ENCODE measurements at places on chromosomes 12 and 14. TPM values are rescaled to one million over a fixed set of nuclear protein-coding genes. Genes with fewer than 3 reads are reported as not detected.

GRCh38 chr12:26906704-26907103 lies 31.1 kb downstream of the INTS13 start:
- H3K27ac ChIP-seq = peak overlapping the region; percentile 22
- peaks cover 8% of the 10 kb centered on the region for H3K4me1 ChIP-seq
- H3K27me3 ChIP-seq = no peaks in the 10 kb centered on the region
- DNase-seq = no peak
- no peak overlapping the region for H3K4me3 ChIP-seq

- DNase-seq = no peak
- no peaks in the 10 kb centered on the region for H3K36me3 ChIP-seq
- H3K27ac ChIP-seq = no peak overlapping the region
- H3K4me1 ChIP-seq = peaks cover 10% of the 10 kb centered on the region
- no peaks in the 10 kb centered on the region for H3K27me3 ChIP-seq
- H3K4me3 ChIP-seq = no peak overlapping the region
These were observed 18.6 kb downstream of the AICDA start for GRCh38 chr12:8594072-8594471.

GRCh38 chr12:10016881-10017280 lies 6.5 kb downstream of the CLEC12B start:
- no peaks in the 10 kb centered on the region for H3K4me1 ChIP-seq
- peaks cover 14% of the 10 kb centered on the region for H3K27me3 ChIP-seq
- H3K27ac ChIP-seq = no peak overlapping the region

GRCh38 chr12:130463818-130464670 lies 126.4 kb downstream of the PIWIL1 start:
- H3K4me1 ChIP-seq = no peaks in the 10 kb centered on the region
- DNase-seq = peak; percentile 7
- no peaks in the 10 kb centered on the region for H3K27me3 ChIP-seq

DNA sequence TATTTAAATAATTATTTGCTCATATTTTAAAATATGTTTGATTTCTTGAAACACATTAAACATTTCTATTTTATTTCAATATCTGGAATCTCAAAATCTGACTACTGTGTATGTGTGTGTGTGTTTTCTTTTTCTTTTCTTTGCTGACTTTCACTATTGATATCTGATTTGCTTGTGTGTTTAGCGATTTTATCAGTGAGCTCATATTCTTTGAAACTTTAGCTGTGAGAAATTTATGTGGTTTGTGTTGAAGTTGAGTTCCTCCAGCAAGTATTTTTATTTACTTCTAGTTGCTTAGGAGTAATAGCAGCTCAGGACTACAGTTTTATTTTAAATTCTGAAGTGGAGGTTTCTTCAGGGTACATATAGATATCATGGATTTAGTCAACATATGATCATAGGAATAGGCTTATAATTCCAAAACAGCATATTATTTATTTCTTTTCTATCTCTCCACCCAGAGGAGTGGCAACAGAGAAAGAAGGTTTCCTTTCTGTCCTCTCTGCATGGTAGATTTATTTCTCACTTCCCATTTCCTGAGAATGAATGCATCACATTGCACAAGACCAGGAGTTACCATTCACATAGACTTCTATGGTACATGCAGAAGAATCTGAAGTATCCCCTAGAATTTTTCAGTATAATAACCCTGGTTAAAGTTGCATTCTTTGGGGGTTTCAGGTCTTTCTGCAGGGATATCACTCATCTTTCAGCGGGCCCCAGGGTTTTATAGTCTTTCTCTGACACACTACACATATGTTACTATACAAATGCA lies 60.5 kb downstream of the PTPRQ start:
- no peak for DNase-seq
- H3K27ac ChIP-seq = no peak overlapping the region
- H3K4me3 ChIP-seq = no peak overlapping the region
- no peaks in the 10 kb centered on the region for H3K27me3 ChIP-seq

- H3K4me1 ChIP-seq = peaks cover 6% of the 10 kb centered on the region
- H3K36me3 ChIP-seq = peaks cover 12% of the 10 kb centered on the region
- no peak overlapping the region for H3K4me3 ChIP-seq
- no peaks in the 10 kb centered on the region for H3K27me3 ChIP-seq
These were observed 25.7 kb downstream of the FGF23 start for GRCh38 chr12:4353785-4354208.

DNA sequence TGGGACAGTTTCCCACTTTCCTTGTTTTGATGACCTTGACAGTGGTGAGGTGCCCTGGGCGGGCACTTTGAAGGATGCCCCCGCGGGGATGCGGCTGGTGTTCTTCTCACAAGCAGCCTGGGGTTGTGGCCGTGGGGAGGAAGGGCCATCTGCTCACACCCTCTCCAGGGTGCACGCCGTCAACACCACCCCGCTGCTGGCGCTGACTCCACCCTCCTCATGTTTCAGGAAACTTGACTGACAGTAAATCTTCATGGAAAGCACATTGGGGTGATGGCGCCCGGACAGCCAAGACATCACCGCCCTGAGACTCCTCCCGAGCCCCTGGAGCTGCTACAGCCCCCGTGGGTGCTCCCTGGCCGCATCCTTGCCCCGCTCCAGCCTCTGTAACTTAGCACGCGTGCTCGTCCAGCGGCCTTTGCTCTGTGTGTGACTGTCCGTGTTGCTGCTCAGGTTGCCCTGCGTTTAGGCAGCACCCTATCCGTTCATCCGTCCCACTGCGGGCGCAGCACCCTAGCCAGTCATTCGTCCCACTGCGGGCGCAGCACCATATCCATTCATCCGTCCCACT lies 150.2 kb upstream of the C14orf180 start:
- no peak overlapping the region for H3K27ac ChIP-seq
- no peaks in the 10 kb centered on the region for H3K36me3 ChIP-seq
- no peaks in the 10 kb centered on the region for H3K4me1 ChIP-seq

- H3K4me3 ChIP-seq = no peak overlapping the region
- no peak overlapping the region for H3K27ac ChIP-seq
- no peaks in the 10 kb centered on the region for H3K36me3 ChIP-seq
- DNase-seq = no peak
These were observed 13.0 kb downstream of the TBX5 start for GRCh38 chr12:114392909-114393308.

DNA sequence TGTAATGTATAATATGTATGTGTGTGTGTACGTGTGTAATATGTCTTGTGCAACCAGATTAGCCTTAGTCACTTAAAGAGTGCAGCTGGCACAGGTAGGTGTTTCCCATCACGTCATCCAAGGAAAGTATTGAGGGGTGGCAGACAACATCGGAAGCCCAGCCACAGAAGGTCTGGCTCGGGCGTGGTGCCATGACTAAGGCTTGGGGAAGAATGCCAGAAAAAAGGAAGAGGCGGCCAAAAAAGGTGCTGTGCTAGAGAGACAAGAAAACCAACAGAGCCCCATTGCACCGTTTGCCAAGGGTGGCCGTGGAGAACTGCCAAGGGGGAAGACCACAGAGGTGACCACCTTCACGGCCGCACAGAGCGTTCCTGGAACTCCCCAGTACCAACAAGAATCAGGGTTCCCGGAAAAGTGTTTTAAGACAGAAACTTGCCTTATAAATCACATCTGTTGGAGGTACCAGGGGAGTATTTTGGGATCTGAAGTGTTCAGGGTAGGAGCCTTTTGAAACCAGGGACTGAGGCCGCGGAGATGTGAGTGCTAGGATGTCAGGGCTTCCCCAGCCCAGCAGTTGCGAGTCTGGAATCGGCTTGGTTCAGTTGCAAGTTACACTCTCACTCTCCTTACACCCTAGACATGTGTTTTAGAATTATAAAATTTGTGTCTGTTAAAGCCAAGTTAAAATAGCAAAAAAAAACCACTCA lies 131.2 kb upstream of the DYRK2 start:
- no peak overlapping the region for H3K27ac ChIP-seq
- DNase-seq = no peak
- H3K36me3 ChIP-seq = no peaks in the 10 kb centered on the region
- H3K27me3 ChIP-seq = no peaks in the 10 kb centered on the region
- peaks cover 31% of the 10 kb centered on the region for H3K4me1 ChIP-seq

GRCh38 chr12:132327336-132328171 lies 1.8 kb downstream of the GALNT9 start:
- H3K4me3 ChIP-seq = no peak overlapping the region

DNA sequence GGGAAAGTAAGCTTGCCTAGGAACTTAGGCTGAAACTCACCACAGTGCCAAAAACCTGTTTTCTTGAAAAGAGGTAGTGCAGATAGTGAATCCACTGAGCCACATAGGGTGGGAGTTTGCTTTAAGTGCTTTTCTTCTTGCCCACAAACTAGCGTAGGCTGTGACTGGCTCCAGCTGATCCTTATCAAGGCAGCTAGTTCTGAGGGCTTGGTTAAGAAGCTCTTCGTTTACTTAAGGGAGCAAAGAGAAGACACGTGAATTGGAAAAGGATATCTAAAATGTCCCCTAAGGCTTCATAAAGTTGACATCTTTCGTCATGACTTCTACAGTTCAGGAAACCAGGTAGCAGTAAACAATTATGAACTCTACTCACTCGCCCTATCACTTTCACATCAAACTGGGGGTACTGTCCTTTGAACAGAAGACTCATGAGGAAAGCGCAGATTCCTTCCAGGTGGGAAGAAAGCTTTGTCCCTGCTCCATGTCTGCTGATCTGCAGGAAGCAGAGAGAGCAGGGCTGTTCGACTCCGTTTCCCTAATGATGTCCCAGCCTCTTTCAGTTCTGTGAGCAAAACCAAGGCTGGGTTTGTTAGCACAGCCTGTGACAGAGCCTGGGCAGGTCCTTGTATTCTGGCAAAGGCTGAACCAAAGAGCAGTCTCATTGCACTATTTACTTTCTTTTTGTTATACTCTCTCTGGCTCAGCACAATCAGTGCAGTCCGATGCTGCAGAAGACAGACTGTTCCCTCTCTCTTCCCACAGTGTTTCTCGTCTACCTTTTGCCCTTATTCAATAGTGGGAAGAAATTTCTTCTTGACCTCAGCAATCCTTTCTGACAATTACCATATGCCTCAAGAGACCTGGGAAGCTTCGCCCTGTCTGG lies 93.5 kb upstream of the ETV6 start:
- H3K4me3 ChIP-seq = no peak overlapping the region
- peaks cover 4% of the 10 kb centered on the region for H3K27me3 ChIP-seq
- no peak overlapping the region for H3K27ac ChIP-seq
- DNase-seq = peak; percentile 41

DNA sequence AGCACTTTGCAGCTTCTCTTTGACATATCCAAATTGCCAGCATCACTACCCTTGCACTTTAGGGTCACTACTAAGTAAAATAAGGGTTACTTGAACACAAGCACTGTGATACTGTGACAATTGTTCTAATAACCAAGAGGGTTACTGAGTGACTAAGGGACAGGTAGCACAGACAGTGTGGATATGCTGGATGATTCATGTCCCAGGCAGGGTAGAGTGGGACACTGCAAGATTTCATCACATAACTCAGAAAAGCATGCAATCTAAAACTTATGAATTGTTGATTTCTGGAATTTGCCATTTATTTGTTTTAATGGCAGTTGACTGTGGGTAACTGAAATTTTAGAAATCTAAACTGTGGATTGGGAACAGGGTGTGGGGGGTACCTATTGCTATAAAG lies 218.8 kb downstream of the KITLG start:
- H3K27ac ChIP-seq = no peak overlapping the region
- no peaks in the 10 kb centered on the region for H3K36me3 ChIP-seq
- no peak for DNase-seq
- no peak overlapping the region for H3K4me3 ChIP-seq

DNA sequence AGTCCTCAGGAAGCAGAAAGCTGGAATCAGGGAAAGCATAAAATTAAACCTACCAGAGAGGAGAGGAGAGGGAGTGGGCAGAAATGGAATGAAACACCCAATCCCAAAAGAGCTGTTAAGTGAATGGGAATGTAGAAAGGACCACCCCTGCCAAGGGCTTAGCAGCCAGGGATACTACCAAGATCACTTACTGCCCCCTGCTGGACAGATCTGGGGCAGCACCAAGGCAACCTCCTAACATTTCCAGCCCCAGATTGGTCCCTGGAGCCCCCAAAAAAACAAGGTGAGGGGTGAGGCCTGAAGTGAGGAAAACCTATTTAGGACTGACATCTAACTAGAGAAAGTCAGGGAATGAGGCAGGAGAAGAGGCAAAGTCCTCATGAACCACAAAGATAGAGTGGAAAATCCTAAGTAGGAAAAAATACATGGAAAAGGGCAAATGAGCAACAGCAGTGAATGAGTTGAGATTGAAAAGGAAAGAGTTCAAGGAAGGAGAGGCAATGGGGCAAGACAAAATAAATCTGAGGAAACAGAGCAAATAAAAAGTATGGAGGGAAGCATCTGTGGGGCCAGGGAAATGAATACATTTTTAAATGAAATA lies 11.2 kb upstream of the FKBP11 start:
- H3K4me3 ChIP-seq = no peak overlapping the region
- no peaks in the 10 kb centered on the region for H3K27me3 ChIP-seq
- peak; percentile 92 for DNase-seq
- H3K4me1 ChIP-seq = peaks cover 24% of the 10 kb centered on the region
- H3K27ac ChIP-seq = no peak overlapping the region

- DNase-seq = no peak
- no peaks in the 10 kb centered on the region for H3K27me3 ChIP-seq
- no peaks in the 10 kb centered on the region for H3K36me3 ChIP-seq
- H3K27ac ChIP-seq = no peak overlapping the region
- no peaks in the 10 kb centered on the region for H3K4me1 ChIP-seq
These were observed 378.1 kb downstream of the DAD1 start for GRCh38 chr14:22210906-22211305.

DNA sequence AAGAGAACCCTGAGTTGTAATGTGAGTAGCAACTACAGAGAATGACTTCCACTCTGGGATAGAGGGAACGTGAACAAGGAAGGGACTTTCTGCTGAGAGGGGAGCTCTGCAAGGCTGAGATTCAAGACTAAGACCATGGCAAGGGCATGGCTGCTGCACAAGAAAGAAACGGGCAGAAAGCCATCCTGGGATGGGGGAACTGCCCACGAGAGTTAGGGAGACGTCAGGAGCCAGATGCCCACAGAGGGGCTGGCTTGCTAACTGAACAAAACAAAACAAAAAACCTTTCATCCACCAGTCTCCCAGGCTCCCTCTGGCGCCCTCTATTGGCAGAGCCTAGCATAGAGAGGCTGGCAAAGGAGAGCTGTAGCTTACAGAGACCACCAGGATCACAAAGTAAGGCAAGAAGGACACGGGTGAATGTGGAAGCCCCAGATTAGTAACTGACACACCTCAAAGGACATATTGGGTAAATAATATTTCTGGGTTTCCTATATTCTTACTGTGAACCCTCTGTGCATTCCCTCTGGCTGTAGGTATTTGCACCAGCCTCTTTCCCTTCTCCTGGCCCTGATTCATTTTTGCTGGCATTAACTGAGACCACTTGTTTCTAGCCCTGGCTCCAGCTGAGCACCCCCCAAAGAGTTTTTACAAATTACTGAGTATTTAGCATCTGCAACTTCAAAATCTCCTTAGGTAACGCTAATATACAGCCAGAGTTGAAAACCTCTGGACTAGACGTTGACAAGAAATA lies 338.3 kb downstream of the EMP1 start:
- peak; percentile 70 for DNase-seq
- no peak overlapping the region for H3K27ac ChIP-seq
- H3K36me3 ChIP-seq = no peaks in the 10 kb centered on the region
- H3K4me1 ChIP-seq = peaks cover 2% of the 10 kb centered on the region
- no peak overlapping the region for H3K4me3 ChIP-seq

- no peaks in the 10 kb centered on the region for H3K27me3 ChIP-seq
- no peak overlapping the region for H3K4me3 ChIP-seq
- H3K36me3 ChIP-seq = peaks cover 3% of the 10 kb centered on the region
These were observed 3.5 kb upstream of the CEP128 start for GRCh38 chr14:80944861-80945617.

GRCh38 chr12:6434205-6435140 lies 10.3 kb upstream of the CD27 start:
- peaks cover 71% of the 10 kb centered on the region for H3K4me1 ChIP-seq
- H3K4me3 ChIP-seq = peak overlapping the region; percentile 63
- H3K27ac ChIP-seq = peak overlapping the region; percentile 90
- peak; percentile 72 for DNase-seq
- H3K27me3 ChIP-seq = no peaks in the 10 kb centered on the region

Gene OR5AU1
- total RNA-seq = 0.07 TPM

Gene RDH12
- not detected for total RNA-seq

Gene MLH3
- total RNA-seq = 29.0 TPM

Gene TMEM121
- total RNA-seq = 12.0 TPM

Gene AJUBA
- total RNA-seq = 2.3 TPM

Gene SLC6A12
- not detected for total RNA-seq

Gene KRT73
- 0.20 TPM for total RNA-seq
